ENCODE measurements at places on chromosomes 5 and 9. TPM values are rescaled to one million over a fixed set of nuclear protein-coding genes. Genes with fewer than 3 reads are reported as not detected.

GRCh38 chr5:82397741-82398320 lies 119.7 kb upstream of the RPS23 start:
- DNase-seq = no peak
- no peaks in the 10 kb centered on the region for H3K4me1 ChIP-seq
- H3K27me3 ChIP-seq = no peaks in the 10 kb centered on the region
- no peaks in the 10 kb centered on the region for H3K36me3 ChIP-seq
- no peak overlapping the region for H3K4me3 ChIP-seq

- H3K4me1 ChIP-seq = no peaks in the 10 kb centered on the region
- H3K27me3 ChIP-seq = no peaks in the 10 kb centered on the region
- DNase-seq = no peak
- H3K4me3 ChIP-seq = no peak overlapping the region
- no peaks in the 10 kb centered on the region for H3K36me3 ChIP-seq
These were observed 259.4 kb downstream of the TLR4 start for GRCh38 chr9:117963493-117964090.

The GABRP gene
- not detected for total RNA-seq

The NUTM2G gene
- not detected for total RNA-seq

The FBP2 gene
- 1.1 TPM for total RNA-seq

GRCh38 chr5:152634586-152634985 lies 229.5 kb upstream of the NMUR2 start:
- H3K4me3 ChIP-seq = no peak overlapping the region
- DNase-seq = peak; percentile 11
- no peak overlapping the region for H3K27ac ChIP-seq
- no peaks in the 10 kb centered on the region for H3K36me3 ChIP-seq
- H3K4me1 ChIP-seq = no peaks in the 10 kb centered on the region
- no peaks in the 10 kb centered on the region for H3K27me3 ChIP-seq

GRCh38 chr5:61790678-61791077 lies 458.6 kb downstream of the ZSWIM6 start:
- H3K36me3 ChIP-seq = no peaks in the 10 kb centered on the region
- no peak overlapping the region for H3K4me3 ChIP-seq
- H3K4me1 ChIP-seq = no peaks in the 10 kb centered on the region
- H3K27me3 ChIP-seq = no peaks in the 10 kb centered on the region

- DNase-seq = no peak
- H3K27me3 ChIP-seq = no peaks in the 10 kb centered on the region
- no peaks in the 10 kb centered on the region for H3K36me3 ChIP-seq
- no peak overlapping the region for H3K27ac ChIP-seq
- peaks cover 11% of the 10 kb centered on the region for H3K4me1 ChIP-seq
- no peak overlapping the region for H3K4me3 ChIP-seq
These were observed 1.3 kb upstream of the INIP start for GRCh38 chr9:112719241-112719691.

DNA sequence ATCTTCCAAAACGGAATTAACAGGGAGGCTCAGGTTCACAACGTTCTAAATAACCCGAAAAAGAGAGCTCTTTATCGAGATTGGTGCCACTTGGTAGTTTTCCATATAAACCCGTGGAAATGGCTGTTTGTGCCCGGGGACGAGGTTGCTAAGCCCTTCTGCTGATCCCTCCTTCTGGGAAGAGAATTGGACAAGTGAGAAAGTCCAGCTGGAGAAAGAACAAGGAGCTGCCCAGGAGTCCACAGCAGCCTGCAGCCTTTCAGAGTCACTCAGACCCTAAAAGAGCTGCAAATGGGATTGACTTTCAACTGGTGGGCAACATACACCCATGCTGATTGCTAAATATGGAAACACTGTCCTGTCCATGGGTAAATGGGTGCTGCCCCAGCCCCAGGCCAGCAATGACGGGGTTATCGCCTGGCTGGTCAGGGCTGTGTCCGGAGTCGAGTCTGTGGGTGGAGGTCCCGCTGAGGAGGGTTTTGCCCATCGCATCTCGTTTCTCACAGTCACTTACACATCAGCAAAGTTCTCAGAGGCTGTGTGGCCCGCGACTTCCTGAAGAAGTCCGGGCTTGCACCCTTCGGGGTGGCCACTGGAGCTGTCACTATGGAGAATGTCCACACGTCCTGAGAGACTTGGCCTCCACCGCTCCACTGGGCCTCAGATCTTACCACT lies 40.7 kb upstream of the HSD17B3 start:
- no peak overlapping the region for H3K27ac ChIP-seq
- peaks cover 6% of the 10 kb centered on the region for H3K4me1 ChIP-seq
- H3K27me3 ChIP-seq = no peaks in the 10 kb centered on the region

GRCh38 chr9:71767776-71768321 lies 464 bp downstream of the CEMIP2 start:
- peak overlapping the region; percentile 94 for H3K27ac ChIP-seq
- H3K36me3 ChIP-seq = no peaks in the 10 kb centered on the region
- H3K4me3 ChIP-seq = peak overlapping the region; percentile 86
- DNase-seq = peak; percentile 26

The CDO1 gene
- total RNA-seq = 8.8 TPM

The GMCL2 gene
- total RNA-seq = not detected

The NIM1K gene
- 0.89 TPM for total RNA-seq

The SNCAIP gene
- 2.1 TPM for total RNA-seq

The ACOT12 gene
- not detected for total RNA-seq

GRCh38 chr5:1649554-1649953 lies 125.8 kb upstream of the LPCAT1 start:
- no peak overlapping the region for H3K27ac ChIP-seq
- H3K36me3 ChIP-seq = no peaks in the 10 kb centered on the region
- H3K27me3 ChIP-seq = peaks cover 20% of the 10 kb centered on the region

The FAM221B gene
- total RNA-seq = not detected

DNA sequence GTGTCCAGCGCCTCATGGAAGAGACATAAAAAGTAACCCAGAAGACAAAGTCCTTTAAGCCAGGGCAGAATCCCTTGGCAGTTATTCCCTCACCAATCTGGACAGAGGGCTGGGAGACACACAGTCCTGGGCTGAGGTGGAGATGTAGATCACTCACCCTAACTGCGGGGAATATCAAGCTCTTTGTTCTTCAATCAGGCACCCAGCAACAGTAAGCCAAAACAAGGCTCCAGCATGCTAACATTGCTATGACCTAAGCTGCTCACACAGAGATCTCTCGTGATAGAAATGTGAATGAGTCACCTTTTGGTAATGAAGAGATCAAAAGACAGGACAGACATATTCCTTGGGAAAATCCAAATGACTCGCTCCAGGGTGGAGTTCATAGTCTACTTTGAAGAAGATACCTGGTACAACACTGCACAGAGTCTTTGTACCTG lies 101.3 kb downstream of the FBN2 start:
- H3K27ac ChIP-seq = no peak overlapping the region
- H3K36me3 ChIP-seq = no peaks in the 10 kb centered on the region
- H3K27me3 ChIP-seq = no peaks in the 10 kb centered on the region
- no peaks in the 10 kb centered on the region for H3K4me1 ChIP-seq
- no peak overlapping the region for H3K4me3 ChIP-seq

The SLC6A18 gene
- total RNA-seq = not detected

GRCh38 chr5:15604986-15605385 lies 105.0 kb downstream of the FBXL7 start:
- H3K36me3 ChIP-seq = no peaks in the 10 kb centered on the region
- DNase-seq = no peak
- H3K27ac ChIP-seq = no peak overlapping the region
- H3K4me3 ChIP-seq = no peak overlapping the region
- H3K27me3 ChIP-seq = no peaks in the 10 kb centered on the region

- H3K4me3 ChIP-seq = no peak overlapping the region
- H3K27ac ChIP-seq = no peak overlapping the region
- no peaks in the 10 kb centered on the region for H3K27me3 ChIP-seq
- no peaks in the 10 kb centered on the region for H3K36me3 ChIP-seq
These were observed 18.8 kb downstream of the RAPGEF1 start for GRCh38 chr9:131721076-131721475.

GRCh38 chr9:84750152-84750865 lies 80.8 kb downstream of the NTRK2 start:
- no peaks in the 10 kb centered on the region for H3K4me1 ChIP-seq
- no peak overlapping the region for H3K4me3 ChIP-seq
- no peaks in the 10 kb centered on the region for H3K36me3 ChIP-seq
- no peaks in the 10 kb centered on the region for H3K27me3 ChIP-seq
- no peak for DNase-seq

The LHX3 gene
- total RNA-seq = not detected

GRCh38 chr5:62371409-62371808 lies 32.3 kb downstream of the DIMT1 start:
- peaks cover 16% of the 10 kb centered on the region for H3K36me3 ChIP-seq
- no peak overlapping the region for H3K27ac ChIP-seq
- no peaks in the 10 kb centered on the region for H3K27me3 ChIP-seq
- no peak overlapping the region for H3K4me3 ChIP-seq
- DNase-seq = no peak

The CARD19 gene
- 29.7 TPM for total RNA-seq

- H3K27ac ChIP-seq = peak overlapping the region; percentile 92
- no peak for DNase-seq
- peaks cover 6% of the 10 kb centered on the region for H3K27me3 ChIP-seq
- H3K4me1 ChIP-seq = peaks cover 20% of the 10 kb centered on the region
- H3K36me3 ChIP-seq = no peaks in the 10 kb centered on the region
These were observed 91.2 kb downstream of the ANXA2R start for GRCh38 chr5:42948961-42949347.

- H3K27me3 ChIP-seq = no peaks in the 10 kb centered on the region
- H3K4me1 ChIP-seq = no peaks in the 10 kb centered on the region
- no peak overlapping the region for H3K4me3 ChIP-seq
- DNase-seq = no peak
- no peak overlapping the region for H3K27ac ChIP-seq
- H3K36me3 ChIP-seq = peaks cover 4% of the 10 kb centered on the region
These were observed 65.6 kb downstream of the CDK5RAP2 start for GRCh38 chr9:120514405-120514804.

DNA sequence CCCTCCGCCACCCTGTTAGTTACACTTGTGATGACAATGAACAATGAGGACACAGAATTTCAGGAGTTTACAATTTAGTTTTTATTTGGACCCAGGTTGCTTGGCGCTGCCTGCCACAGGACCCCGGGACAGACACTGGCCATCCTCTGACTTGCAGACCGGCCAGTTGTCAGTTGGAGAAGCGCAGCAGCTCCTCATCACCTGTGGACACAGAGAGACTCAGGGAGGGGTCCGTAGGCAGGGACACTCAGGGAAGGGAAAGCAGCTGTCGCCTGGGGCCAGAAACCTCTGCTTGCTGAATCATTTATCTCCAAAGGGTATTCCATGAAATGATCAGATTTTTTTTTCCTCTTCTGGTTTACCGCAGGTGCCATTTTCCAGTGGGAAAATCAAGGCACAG lies 18.0 kb downstream of the AMBP start:
- DNase-seq = no peak
- H3K27ac ChIP-seq = no peak overlapping the region
- no peaks in the 10 kb centered on the region for H3K4me1 ChIP-seq
- H3K4me3 ChIP-seq = no peak overlapping the region

GRCh38 chr5:98786191-98786853 lies 12.9 kb downstream of the RGMB start:
- no peak overlapping the region for H3K27ac ChIP-seq
- peaks cover 13% of the 10 kb centered on the region for H3K4me1 ChIP-seq
- no peak for DNase-seq
- H3K4me3 ChIP-seq = no peak overlapping the region
- H3K27me3 ChIP-seq = no peaks in the 10 kb centered on the region
- no peaks in the 10 kb centered on the region for H3K36me3 ChIP-seq

The PLCXD3 gene
- total RNA-seq = 22.9 TPM

DNA sequence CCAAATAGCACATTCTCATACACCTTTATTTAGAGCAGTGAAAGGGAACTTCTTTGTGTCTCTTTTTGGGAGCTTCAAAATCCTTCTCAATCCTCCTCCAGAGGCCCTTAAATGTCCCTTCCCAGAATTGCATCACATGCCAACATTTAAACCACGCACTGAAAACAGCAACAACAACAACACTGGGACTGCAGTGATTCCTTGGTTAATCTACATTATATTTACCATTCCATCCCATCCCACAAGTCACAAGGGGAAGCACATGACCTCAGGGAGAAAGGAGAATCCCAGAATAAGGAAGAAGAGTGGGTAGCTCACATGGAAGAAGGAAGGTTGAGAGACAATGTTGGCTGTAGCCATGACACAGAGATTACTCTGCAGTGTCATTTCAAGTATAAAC lies 41.1 kb downstream of the ELOVL7 start:
- no peaks in the 10 kb centered on the region for H3K4me1 ChIP-seq
- no peaks in the 10 kb centered on the region for H3K27me3 ChIP-seq
- no peak overlapping the region for H3K27ac ChIP-seq
- no peak overlapping the region for H3K4me3 ChIP-seq

GRCh38 chr9:72858089-72858912 lies 94.6 kb downstream of the ALDH1A1 start:
- no peak overlapping the region for H3K4me3 ChIP-seq
- H3K36me3 ChIP-seq = no peaks in the 10 kb centered on the region
- DNase-seq = peak; percentile 76

The NMUR2 gene
- total RNA-seq = not detected

DNA sequence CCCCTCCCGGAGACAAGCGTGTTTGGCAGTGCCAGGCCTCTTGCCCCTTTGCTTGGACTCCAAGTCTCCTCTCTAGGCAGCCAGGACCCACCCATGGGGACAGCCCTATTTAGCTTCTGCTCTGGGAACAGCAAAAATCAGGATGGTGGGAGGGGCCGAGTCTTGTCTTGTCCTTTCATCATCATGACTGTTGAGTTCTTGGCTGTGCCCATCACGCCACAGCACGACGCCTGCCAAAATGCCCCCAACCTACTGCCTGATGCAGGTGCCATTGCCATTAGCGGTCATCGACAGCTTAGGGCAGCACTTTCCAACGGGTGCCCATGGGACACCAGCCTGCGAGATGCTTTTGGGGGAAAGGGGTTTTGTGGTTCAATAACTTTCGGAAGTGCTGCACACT lies 18.9 kb downstream of the PLPP7 start:
- DNase-seq = no peak
- H3K4me1 ChIP-seq = no peaks in the 10 kb centered on the region
- H3K4me3 ChIP-seq = no peak overlapping the region

- DNase-seq = peak; percentile 85
- H3K27ac ChIP-seq = no peak overlapping the region
- peaks cover 15% of the 10 kb centered on the region for H3K4me1 ChIP-seq
- no peaks in the 10 kb centered on the region for H3K36me3 ChIP-seq
- no peaks in the 10 kb centered on the region for H3K27me3 ChIP-seq
These were observed 96.6 kb downstream of the PCSK1 start for GRCh38 chr5:96336351-96336985.

DNA sequence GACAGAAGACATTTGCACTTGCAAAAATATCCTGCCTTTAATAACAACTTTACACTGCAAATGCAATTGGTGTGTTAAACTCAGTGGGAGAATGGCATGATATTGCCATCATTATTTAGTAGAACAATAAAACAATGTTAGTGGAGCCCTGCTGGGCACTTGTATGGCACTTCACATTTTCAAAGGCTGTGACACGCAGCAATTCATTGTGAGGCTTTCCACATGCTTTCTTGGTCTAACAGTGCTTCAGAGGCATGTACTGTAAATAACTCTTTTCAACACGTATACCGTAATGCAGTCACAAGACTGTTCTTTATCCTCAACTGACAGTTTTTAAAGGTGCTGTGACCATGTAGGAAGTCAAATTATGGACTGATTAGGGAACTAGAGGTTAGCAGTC lies 155.5 kb upstream of the EPB41L4A start:
- DNase-seq = no peak
- no peak overlapping the region for H3K4me3 ChIP-seq
- H3K27ac ChIP-seq = no peak overlapping the region
- H3K27me3 ChIP-seq = no peaks in the 10 kb centered on the region
- H3K36me3 ChIP-seq = no peaks in the 10 kb centered on the region
- no peaks in the 10 kb centered on the region for H3K4me1 ChIP-seq

The MCC gene
- 10.6 TPM for total RNA-seq

GRCh38 chr5:157470631-157471030 lies 10.6 kb downstream of the NIPAL4 start:
- H3K27ac ChIP-seq = no peak overlapping the region
- H3K27me3 ChIP-seq = no peaks in the 10 kb centered on the region
- H3K4me3 ChIP-seq = no peak overlapping the region
- no peak for DNase-seq
- H3K4me1 ChIP-seq = no peaks in the 10 kb centered on the region

Data from adrenal gland (tissue), 19 donors.